Activated T-cell treated with anti-CD3 and anti-CD28 coated beads, Interleukin-2, amount 50 U/mL, for 4 hours (primary cell): ENCODE measurements at places on chromosomes 1 and 21.

- no peak for DNase-seq
These were observed 5.2 kb downstream of the TSPEAR start for GRCh38 chr21:44706026-44706705.

DNA sequence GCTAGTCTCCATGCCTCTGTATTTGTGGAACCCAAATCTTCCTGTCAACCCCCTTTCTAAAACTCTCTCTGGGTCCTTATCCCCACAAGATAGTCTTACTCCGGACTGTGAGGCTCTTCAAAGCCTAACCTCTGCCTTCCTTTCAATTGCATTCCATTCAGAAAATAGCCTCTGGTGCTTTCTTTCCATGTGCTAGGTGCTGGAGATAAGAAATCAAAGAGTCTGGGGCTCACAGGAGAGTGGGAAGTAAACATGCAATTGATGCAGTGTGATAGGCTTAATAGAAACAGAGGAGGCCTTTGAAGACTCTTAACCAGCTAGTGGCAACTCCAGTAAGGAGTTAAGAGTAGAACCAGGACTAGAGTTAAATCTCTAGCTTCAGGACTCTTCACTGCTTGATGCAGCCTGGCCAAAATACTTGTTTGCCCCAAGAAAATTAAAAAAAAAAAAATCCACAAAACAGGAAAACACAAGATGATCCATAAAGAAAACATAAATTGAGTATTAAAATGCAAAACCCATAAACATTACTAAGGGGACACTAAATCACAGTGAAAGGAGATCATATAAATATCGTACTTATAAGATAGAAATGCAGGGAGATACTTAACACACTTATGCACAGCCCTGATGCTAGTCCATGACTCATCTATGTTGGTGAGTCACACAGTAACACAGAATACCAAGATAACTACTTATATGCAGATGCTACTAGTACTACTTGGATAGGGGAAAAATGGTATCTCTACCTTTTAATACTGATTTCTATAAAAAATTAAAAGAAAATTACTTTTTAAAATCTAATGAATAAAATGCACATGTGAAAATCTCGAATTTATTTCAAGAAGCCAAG is 341.5 kb downstream of the KCNH1 start:
- no peak for DNase-seq

GRCh38 chr1:32991386-32991785 is 26.8 kb upstream of the RNF19B start:
- DNase-seq, result no peak

DNA sequence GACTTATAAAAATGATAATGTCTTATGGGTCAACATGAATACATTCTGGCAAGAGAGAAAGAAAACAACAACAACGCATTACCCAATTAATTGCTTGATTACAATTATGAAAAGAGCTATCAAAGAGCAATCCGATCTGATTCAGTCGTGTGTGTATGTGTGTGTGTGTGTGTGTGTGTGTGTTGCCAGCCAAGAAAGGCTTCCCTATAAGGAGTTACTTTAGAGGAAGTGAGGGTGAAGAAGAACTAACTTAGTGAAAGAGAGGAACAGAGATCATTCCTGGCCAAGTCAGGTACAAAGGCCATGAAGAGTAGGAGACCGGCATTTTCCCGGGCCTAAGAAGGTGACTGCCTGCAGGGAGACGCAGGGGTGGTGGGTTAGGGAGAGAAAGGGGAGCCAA is 9.4 kb downstream of the TMEM35B start:
- DNase-seq, result no peak

- DNase-seq, result no peak
These were observed 2.0 kb downstream of the SCMH1 start for GRCh38 chr1:41239988-41240610.

GRCh38 chr1:11340233-11340632 is 67.2 kb downstream of the UBIAD1 start:
- DNase-seq, result no peak

- DNase-seq, result no peak
These were observed 34.4 kb downstream of the ADCY10 start for GRCh38 chr1:167879508-167879907.

GRCh38 chr1:41409825-41410224 is 48.6 kb downstream of the FOXO6 start:
- no peak for DNase-seq

DNA sequence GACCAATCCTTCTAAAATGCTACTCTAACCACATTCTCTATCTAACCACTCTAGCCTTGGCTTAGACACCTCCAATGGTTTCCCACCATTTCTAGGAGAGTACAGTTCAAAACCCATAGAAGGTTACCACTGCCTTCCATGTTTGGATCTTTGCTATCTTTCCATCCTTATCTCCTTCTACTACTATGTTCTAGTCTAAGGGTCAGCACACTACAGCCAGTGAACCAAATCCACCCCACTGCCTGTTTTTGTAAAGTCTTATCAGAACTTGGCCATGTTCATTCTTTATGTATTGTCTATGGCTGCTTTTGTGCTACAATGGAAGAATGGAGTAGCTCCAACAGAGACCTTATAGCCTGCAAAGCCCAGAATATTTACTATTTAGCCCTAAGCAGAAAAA is 6.2 kb downstream of the MTF1 start:
- DNase-seq, result no peak

DNA sequence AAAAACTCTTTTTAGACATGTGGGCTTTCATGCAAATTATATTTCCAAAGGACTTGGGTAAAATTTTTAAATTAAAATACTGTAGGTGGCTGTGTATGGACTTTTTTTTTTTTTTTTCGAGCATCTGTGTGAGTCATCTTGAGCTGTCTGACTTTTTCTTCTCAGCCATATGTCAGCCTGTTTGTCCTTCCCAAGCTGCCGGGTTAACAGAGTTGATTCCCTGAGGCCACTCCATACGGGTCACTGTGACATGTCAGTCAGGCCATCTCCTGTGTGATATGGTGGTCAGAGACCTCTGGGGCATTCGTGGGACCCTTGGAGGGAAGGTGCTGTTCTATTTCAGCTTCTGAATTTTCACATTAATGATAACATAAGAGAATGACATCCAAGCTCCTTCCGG is 148.3 kb downstream of the KCNJ6 start:
- DNase-seq, result no peak

DNA sequence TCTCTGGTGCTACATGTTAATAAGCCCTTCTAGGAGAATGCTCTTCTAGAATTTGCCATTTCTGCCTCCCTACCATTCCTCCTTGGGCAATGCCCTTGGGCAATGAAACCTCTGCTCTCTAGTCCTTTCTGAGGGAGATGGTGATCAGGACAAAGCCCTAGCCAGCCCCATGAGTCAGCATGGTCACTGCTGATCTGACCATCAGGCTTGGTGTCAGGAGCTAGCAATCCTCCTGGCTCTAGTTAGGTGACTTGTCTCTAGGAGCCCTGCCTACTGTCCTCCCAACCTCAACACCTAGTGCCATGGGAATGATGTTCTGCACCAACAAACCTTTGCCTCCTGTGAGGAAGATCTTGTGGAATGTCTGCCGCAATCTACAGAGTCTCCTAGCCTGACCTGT is 89.8 kb downstream of the NMNAT2 start:
- no peak for DNase-seq

DNA sequence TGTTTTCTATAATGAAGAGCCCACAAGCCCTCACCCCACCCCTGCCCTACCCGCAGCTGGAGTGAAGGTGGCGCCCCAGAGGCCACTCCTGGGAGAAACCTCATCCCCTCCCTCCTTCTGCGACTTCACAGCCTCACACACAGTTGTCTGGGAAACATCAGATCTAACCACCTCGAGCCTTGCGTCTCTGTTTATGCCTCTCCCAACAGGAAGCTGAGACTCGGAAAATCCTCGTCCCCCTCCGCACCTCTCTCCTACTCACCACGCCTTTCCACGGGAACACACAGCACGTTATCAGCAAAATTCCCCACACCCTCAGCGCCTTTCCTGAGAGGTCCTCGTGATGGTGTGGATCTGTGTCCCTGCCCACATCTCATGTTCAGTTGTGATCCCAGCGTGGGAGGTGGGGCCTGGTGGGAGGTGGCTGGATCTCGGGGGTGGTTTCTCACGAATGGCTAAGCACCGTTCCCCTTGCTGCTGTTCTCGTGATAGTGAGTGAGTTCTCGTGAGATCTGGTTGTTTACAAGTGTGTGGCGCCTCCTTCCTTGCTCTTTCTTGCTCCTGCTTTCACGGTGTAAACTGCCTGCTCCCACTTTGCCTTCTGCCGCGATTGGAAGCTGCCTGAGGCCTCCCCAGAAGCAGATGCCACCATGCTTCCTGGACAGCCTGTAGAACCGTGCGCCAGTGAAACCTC is 190.6 kb downstream of the KIF26B start:
- DNase-seq, result no peak

DNA sequence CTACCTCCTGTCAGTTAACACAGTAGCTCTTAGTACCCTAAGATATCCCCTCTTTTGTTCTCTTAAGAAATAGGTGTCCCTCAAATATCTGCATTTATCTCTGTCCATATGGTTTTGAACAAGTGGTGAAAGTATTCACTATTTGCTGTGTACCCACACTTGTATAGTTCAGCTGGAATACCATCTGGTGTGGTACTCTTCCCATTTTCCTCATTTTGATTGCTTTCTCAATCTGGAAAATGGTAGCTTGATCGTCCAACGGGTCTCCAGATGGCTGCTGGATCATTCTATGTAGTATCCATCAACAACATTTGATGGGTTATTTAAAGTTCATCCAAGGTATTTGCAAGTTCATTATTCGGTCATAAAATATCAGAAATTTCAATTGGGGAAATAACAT is 100.3 kb upstream of the DPYD start:
- DNase-seq, result no peak

DNA sequence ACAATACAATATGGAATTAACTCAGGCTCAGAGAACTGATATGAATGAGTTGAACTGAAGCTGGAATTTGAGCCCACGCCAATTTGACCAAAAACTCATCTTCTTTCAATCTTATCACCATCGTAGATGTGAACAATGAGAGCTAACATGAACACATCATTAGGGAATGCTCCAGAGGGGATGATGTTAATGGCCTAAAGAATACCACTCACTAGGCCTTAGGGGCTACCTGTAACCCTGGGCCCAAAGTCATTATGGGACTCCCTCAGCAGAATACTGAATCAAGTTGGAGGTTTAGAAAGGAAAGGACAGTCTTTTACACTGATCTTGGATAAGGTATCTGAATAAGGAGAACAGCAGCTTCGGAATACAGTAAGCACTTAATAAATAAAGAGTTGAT is 73.6 kb downstream of the C1orf94 start:
- no peak for DNase-seq

GRCh38 chr1:12040457-12041051 is 21.3 kb downstream of the MIIP start:
- no peak for DNase-seq

GRCh38 chr1:164635059-164635802 is 76.2 kb downstream of the PBX1 start:
- DNase-seq, result no peak

GRCh38 chr1:1371746-1372711 is 3.0 kb downstream of the AURKAIP1 start:
- DNase-seq, result peak; percentile 74

- no peak for DNase-seq
These were observed 24.1 kb downstream of the PIGM start for GRCh38 chr1:160007577-160008200.

DNA sequence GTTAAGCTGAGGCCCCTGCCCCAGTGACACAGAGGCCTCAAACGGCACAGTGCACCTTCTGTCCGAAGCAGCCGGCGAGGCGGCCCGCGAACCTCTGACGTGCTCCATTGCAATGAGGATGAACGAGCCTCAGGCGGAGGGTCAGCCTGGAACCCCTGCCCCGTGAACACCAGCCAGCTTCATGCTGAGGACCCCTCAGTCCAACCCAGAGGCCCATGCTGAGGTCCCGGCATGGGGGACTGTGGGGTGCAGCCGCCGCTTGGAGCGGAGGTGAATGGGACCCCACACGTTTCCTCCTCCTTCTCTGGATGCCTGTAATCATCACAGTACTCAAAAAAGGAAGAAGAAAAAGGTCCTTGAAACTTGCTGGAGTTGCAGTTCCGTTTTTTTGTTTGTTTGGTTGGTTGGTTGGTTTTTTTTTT is 62.1 kb downstream of the PRKCZ start:
- no peak for DNase-seq

- DNase-seq, result no peak
These were observed 66.0 kb downstream of the PGBD5 start for GRCh38 chr1:230359992-230360668.

DNA sequence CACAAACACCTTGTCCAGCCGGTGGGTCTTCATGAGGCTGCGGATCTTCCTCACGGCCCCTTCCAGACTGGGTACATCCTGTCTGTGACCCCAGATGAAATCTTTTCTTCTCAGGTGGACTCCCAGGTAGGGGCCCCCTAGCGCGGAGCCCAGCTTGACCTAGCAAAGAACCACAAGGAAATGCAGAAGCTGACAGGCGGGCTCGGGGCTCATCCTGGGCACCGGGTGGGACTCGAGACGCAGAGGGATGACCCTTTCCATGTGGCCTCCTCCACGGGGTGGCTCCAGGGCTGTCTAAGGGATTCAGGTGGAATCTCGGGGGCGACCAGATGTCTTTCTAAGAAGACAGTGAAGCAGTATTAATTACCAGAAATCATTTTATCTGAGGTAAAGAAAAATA is 17.8 kb downstream of the POFUT2 start:
- DNase-seq, result no peak

DNA sequence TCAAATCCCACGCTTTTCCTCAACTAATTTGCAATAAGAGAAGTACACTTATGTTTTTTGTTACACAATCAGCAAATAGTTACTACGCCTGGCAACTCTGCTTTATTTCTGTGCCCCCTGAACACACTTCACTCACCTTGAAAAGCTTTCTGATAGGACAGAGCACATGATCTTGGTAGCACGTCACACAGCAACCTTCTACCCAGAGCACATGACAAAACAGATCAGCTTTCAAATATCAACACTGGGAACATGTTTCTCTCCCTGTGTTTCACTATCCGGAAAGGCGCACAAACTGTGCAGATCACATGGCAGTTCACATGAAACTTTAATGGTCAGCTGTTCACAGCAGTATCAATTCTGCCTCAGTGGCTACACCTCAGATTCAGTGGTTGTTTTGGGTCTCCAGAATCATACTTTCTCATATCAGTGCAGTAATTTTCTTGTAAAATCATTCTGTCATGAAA is 2.2 kb downstream of the SLC19A2 start:
- DNase-seq, result no peak

DNA sequence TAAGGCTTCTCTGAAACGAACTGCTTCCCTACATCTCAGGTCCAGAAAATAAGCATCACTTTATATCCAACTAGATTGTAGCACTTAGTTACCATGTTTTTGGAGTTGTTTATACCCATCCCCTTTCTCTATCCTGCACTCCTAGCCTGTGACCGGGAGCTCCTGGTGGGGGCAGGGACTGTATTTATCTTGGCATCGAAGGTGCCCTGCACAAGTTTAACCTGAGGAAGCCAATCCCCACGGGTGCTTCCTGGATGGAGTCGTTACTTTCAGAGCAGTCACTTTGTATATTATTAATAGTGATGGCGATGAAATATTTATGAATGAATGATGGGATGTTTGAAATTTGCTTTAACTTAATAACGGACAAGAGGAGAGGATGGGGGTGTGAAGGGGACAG is 73.9 kb downstream of the KLHDC7A start:
- DNase-seq, result no peak

- no peak for DNase-seq
These were observed 43.5 kb downstream of the LGR6 start for GRCh38 chr1:202237052-202237451.

- no peak for DNase-seq
These were observed 62.3 kb downstream of the S1PR1 start for GRCh38 chr1:101299141-101299540.
